T-cell (primary cell): ENCODE measurements at places on chromosomes 3 and 15.
A peak's percentile ranks its signal among the peaks of the same experiment; 100 is the strongest.

DNA sequence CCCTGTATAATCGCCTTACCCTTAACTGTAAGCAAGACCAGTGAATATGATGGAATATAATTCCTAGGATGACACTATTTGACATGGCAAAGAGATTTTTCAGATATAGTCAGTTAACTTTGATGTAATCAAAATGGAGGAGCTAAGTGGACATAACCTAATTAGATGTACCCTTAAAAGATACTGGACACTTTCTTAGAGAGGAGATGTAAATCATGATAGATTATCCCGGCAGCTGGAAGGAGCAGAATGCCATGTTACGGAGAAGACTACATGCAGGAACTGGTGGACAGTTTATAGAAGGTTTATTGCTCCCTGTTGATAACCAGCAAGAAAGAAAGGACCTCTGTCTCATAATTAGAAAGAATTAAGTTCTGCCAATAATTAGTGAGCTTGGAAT, 1142.9 kb downstream of the SI start:
- no peak for DNase-seq

DNA sequence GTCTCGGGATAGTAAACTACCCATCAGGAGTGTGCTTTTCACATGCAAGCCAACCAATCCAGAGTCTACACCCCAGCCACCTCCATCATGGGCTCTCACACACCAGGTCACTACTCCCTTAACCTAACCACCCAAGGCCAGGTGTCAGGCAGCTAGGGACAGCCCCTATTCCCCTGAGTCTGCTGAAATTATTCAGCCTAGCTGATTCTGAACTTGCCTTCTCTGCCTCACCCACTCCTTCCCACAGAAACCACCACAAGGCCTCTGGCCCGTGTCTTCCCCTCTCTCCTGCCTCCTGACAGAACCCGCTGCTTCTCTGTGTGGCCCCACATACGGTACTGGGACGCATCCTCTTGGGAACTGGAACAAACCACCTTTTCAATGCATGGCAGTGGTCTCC, 82.1 kb downstream of the PCSK6 start:
- no peak for DNase-seq

- no peak for DNase-seq
Measured at GRCh38 chr3:44359146-44359751, 20.7 kb downstream of the TCAIM start.

GRCh38 chr3:118146658-118147375, 887.8 kb downstream of the IGSF11 start:
- DNase-seq: no peak

GRCh38 chr3:193545304-193545703, 9.4 kb downstream of the ATP13A4 start:
- no peak for DNase-seq

DNA sequence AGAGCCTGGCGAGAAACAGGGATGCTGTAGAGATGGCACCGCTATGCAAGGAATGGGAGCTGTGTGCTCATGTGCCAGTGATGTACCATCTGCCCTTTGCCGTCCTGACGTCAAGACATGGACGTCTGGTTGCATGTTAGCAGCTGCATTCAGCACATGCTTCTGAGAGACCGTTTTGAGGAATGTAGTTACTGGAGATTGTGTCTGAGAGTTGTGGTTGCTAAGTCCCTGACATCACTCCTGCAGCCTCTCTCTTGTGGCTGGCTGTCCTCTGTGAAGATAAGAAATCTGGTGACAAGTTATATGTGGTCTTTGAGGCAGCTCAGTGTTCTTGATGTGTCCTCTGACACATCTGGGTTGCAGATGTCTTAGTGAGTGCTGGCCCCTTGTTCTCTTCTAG, 165.1 kb downstream of the APBA2 start:
- DNase-seq: no peak

DNA sequence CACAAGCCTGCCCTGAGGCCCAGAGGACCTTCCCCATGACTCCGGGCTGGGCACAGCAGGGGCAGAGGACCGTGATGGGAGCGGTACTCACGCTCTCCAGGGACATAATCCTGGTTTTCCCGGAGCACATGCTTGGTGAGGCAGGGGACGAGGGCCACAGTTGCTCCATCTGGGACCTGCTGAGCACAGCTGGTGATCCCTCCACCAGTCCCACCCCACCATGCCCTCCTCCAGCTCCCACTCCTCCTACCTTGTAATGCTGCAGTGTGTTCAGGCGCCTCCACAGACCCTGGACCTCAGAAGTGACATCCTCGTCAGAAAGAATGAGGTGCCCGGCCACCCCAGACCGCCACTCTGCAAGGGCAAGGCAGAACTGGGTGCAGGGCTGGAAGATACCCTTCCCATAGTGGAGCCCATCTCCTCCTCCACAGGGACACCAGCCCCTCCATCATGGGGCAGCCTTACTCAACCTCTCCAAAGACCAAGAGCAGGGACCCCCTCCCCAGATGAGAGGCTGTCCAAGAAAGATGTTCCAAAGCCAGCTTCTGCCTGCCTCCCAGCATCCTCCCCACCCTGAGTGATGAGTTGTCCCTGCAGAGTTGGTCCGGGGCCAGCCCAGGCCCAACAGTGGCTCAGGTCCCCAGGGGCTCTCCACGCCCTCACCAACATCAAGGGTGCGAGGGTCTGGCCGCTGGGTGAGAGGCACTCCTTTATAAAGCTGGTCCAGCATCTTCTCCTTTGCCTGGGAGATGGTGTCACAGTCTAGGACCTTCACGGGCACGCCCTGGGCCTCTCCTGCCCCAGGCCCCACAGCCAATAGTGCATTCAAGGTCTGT, 19.5 kb downstream of the PLXNB1 start:
- no peak for DNase-seq

DNA sequence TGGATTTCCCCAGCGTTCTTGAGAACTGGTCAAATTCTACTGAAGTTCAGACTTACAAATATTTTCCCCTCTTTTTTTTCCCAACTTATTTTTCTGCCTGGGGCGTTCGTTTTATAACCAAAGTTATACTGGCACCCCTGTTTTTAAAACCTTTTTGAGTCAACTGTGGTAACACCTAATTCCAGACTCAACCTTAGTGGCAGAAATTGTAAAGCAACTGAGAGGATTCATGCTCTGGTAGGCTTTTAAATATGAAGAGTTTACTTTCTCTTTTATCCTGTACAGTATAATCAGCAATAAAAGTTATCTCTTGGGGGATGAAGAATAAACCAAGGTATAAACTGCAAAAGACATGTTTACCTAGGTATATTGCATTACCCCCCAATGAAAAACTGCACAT, 2.3 kb downstream of the IL5RA start:
- no peak for DNase-seq

GRCh38 chr3:177106184-177106583, 91.1 kb downstream of the TBL1XR1 start:
- no peak for DNase-seq

DNA sequence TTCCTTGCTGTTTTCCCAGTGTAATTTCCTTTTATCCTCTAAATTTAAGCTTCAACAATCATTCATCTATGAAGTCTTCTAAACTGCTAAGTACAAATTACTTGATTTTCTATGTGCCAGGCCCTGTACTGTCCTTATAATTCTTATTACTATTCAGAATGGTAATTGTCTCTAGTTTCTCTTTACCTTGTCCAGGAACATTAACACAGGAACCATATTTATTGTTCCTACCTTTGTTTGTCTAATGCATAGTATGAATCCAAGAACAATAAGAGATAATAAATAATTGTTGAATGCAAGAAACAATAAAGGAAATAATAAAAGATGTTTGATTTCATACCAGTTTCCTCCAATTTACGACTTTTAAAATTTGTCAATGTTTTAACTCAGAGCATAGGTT, 1083.2 kb downstream of the ROBO2 start:
- DNase-seq: no peak

- DNase-seq: no peak
Measured at GRCh38 chr3:127823426-127823857, 1.1 kb upstream of the MGLL start.

DNA sequence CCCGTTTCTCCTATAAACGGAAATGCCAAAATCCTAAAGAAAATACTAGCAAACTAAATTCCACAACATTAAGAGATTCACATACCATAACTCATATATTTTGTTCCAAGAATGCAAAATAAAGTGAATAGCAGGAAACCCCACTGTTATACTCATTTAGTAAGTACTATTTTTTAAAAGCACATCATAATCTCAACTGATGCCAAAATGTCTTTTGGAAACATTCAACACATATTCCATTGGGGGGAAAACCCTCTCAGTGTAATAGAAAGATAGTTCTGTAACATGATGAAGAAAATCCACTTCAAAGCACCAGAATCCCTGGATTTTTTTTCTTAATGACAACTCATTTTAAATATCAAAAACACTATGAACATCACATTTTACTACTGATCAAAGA, 93.0 kb upstream of the EIF1B start:
- DNase-seq: no peak

DNA sequence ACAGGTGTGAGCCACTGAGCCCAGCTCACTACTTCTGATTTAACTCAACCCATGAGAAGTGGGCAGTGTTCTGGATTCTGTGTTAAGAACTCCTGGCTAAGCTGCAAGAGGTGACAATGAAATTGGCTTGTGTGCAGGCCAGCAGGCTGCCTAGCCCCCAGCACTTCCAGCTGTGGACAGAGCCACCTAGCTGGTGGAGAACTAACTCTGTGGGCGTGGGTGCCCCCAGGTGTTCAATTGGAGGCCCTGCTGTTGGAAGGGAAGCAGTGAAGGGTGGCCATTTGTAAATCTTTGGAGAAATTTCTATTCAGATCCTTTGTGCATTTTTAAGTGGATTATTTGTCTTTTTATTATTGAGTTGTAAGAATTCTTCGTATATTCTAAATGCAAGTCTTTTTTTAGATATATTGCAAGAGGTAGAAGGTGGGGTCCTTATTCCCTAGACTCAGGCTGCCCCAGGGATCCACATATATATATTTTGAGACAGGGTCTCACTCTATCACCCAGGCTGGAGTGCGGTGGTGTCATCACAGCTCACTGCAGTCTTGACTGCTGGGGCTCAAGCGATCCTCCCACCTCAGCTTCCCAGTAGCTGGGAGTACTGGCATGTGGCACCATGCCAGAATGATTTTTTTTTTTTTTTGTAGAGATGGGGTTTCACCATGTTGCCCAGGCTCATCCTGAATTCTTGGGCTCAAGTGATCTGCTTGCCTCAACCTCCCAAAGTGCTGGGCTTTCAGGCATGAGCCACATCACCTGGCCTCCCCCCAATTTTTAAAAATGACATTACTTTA, 7.2 kb upstream of the SCAMP5 start:
- no peak for DNase-seq

GRCh38 chr3:16252243-16252978, 12.3 kb downstream of the DPH3 start:
- DNase-seq: no peak

GRCh38 chr15:38252481-38253350, at the start of gene SPRED1:
SPRED1 (plus strand) TSS chr15:38252836; CDS start chr15:38253186, 350 bp downstream.
- peak; percentile 9 for DNase-seq

GRCh38 chr15:63826528-63826927, 7.2 kb downstream of the HERC1 start:
- DNase-seq: no peak

DNA sequence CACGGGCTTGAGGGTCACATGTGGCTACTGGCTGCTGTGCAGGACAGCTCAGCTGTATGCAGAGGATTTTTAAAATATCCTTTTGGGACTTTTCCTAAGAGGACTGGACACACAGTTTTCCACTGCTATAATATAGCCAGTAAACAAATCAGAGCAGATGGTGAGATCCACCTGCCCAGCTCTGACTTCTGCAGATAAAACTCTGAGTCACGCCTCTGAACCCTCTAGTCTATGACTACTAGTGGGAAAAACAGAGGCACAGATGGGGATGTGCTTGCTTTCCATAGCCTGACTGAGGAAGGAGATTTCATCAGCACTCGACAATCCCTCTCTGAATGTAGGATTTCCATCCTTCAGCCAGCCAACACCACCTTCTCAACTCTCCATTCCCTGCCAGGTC, 45.1 kb downstream of the COLQ start:
- DNase-seq: no peak

DNA sequence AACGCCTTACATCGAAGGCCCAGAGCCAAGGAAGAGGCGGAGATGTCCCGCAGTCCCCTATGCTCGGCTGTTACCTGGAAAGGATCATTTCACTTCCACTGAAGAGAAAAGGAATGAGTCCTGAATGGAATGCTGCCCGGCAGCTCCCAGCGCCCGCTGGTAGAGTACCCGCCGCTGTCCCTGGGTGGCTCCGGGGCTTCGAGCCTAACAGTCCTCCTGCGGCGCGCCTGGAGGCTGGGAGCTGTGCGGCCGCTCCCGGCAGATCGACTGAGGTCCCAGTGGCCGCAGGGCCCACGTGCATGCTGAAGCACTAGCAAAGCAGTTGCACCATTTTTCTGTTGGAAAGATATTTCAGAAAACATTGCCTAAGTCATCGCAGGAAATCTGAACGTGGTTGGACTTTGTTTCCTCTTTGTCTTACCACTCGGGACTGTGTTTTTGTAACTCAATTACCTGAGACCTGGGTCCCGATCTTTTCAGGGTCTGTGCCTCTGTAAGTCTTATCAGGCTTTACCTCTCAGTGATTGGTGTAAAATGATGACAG, 984 bp downstream of the RNU6-1 start:
- no peak for DNase-seq

DNA sequence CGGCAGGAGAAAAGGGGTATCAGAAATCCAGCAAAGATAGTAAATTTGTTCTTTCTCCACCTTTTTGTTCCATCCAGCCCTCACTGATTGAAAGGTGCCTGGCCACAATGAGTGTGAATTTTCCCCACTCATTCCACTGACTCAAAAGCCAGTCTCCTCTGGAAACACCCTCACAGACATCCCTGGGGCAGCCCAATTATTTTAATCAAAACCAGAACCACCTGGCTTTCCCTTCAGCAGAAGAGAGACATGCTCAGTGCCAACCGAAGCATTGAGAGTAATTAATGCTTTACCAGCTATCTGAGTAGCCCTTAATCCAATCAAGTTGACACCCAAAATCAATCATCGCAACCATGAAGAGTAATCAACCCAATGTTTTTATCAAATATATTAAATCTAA, 1129.6 kb upstream of the GBE1 start:
- no peak for DNase-seq

DNA sequence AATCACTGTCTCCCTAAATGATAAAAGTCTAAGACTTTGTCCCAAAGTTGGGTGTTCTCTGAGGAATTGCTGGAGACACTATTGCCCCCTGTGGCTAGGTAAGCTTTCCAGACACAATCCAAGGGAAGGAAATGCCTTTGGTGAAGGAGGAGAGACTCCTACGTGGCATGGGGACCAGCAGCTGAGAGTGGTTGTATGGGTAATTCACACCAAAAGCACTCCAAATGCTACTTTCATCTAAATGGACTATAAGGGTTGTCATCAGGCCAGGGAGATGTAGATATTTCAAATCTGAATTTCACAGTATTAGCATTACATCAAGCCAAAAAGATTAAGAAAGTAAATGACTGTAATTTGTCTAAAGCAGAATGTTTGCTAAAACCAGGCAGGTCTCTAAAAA, 400.8 kb upstream of the THBS1 start:
- no peak for DNase-seq

- no peak for DNase-seq
Measured at GRCh38 chr15:52309154-52309548, 13.5 kb upstream of the MYO5C start.

- no peak for DNase-seq
Measured at GRCh38 chr15:69265347-69265955, 33.3 kb upstream of the PAQR5 start.

GRCh38 chr3:81485444-81485865, 276.0 kb downstream of the GBE1 start:
- no peak for DNase-seq

GRCh38 chr15:71685420-71685993, 124.8 kb upstream of the NR2E3 start:
- no peak for DNase-seq

- DNase-seq: no peak
Measured at GRCh38 chr3:160927620-160928019, 171.6 kb downstream of the PPM1L start.

- DNase-seq: no peak
Measured at GRCh38 chr3:140470211-140470610, 207.7 kb upstream of the TRIM42 start.
